ENCODE measurements at places on chromosomes 16 and 17. TPM values are rescaled to one million over a fixed set of nuclear protein-coding genes. Genes with fewer than 3 reads are reported as not detected.

The CASKIN2 gene
- 12.1 TPM for total RNA-seq

The PERCC1 gene
- total RNA-seq = not detected

The CDRT4 gene
- total RNA-seq = not detected

The SULT1A4 gene
- total RNA-seq = 24.2 TPM

The PPY gene
- total RNA-seq = not detected

The ABI3 gene
- total RNA-seq = not detected

The PIGS gene
- 53.5 TPM for total RNA-seq

Measured in A549 treated with ZK216348 at 1 μM for 4 hours (cell line).